ENCODE measurements at places on chromosomes 2 and 18. TPM values are rescaled to one million over a fixed set of nuclear protein-coding genes. Genes with fewer than 3 reads are reported as not detected.

The NEU2 gene
- not detected for polyA plus RNA-seq

The DSC2 gene
- polyA plus RNA-seq = 0.18 TPM

The PLCD4 gene
- 15.9 TPM for polyA plus RNA-seq

The DNMT3A gene
- polyA plus RNA-seq = 9.9 TPM

The SRD5A2 gene
- polyA plus RNA-seq = 0.16 TPM

The ITGB1BP1 gene
- 116 TPM for polyA plus RNA-seq

The ERBB4 gene
- 0.07 TPM for polyA plus RNA-seq

DNA sequence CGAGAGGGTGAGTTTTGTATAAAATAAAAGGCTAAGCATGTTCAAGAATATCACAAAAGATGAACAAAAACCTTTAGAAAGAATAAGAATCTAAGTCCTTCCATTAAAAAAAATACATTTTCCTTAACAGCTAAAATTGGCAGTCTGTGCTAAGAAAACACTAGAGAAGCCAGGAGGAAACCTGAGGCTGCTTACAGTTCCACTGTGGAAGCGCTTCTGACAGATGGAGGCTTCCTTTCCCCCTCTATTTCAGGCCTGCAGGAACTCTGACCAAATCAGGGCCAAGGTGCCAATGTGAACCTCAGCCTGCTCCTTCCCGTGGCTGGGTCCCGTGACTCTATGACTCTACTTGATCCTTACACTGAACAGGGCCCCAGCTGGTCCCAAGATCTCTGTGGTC lies 108.1 kb upstream of the ARHGAP28 start:
- DNase-seq = no peak

DNA sequence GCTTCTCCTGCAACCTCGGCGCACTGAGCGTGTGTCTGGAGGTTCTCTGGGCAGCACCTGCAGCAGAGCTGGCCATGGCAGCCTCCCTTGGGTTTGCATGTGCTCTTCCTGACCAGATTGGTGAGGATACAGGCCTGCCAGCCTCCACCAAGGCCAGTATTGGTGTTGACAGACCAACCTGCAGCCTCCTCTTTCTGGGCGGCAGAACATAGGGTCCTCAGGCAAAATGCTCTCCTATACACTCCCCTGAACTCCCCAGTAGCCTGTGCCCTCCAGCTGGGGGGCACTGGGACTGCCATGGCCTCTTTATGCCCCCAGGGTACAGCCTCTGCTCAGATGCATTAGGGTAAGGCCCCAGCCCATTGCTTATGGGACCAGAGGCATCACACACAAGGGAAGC lies 131.9 kb upstream of the SPRED2 start:
- DNase-seq = no peak

DNA sequence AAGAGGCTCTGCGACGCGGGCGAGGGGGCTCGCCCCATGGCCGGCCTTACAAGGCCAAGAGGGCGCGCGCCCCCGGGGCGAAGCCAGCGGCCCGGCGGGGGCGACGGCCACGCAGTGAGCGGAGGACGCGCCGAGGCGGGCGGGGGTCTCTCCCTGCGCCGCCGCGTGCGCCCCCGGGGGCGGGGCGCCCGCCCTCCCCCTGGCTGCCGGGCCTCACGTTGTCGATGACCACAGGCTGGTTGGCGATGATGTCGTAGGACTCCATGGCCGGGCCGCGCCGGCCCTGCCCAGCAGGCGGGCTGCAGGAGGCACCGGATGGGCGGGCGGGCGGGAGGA lies 250 bp downstream of the ACTR1B start:
- no peak for DNase-seq

DNA sequence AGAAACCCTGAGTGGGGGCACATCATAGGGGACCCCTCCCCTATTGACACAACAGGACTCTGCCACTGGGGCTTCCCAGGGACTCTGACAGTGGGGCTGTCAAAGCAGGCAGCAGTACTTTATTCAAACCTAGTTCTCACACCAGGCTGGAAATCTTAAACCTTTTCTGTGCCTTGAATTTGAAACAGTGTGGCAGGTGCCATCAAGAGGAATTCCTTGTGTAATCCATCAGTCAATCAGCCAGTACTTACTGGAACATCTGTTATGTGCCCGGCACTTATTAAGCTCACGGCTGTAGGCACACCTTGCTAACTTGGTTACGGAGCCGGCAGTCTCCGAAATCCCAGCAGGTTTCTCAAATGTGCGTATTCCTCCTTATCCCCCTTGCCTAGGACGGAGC lies 12.0 kb downstream of the GLI2 start:
- DNase-seq = no peak

GRCh38 chr18:37242826-37243560 lies 322.6 kb downstream of the CELF4 start:
- DNase-seq = no peak

- no peak for DNase-seq
These were observed 1.2 kb upstream of the CCDC88A start for GRCh38 chr2:55420871-55421270.

DNA sequence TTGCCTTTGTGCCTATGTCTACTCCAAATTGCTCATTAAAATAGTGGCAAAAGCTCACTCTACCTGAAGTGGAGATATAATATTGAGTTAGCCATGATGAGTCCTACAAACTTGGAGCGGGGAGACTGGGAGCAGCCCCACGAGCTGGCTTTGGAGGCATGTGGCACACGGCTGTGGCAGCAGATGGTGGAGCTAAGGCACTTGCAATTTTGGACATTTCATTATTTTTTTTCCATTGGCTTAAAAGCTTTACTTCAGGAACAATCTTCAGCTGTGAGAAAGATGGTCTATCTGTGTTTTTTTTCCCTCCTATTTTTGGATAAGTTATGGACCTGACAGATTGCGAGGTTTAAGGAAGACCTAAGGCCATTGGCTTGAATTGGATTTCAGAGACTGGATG lies 578.3 kb downstream of the CMPK2 start:
- DNase-seq = no peak

DNA sequence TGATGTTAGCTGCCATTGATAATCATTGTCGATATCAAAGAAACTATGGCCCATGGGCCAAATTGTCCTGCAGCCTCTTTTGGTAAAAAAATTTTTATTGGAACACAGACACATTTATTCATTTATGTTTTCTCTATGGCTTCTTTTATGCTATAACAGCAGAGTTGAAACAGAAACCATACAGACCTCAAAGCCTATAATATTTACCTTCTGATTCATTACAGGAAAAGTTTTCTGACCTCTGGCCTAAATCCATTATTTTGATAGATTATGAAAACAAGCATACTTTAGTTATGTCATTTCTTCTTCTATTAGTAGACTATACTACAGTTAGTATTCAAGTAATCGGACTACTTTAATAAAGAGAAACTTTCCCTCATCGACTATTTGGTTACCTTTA lies 349.7 kb upstream of the GALNT5 start:
- DNase-seq = no peak

DNA sequence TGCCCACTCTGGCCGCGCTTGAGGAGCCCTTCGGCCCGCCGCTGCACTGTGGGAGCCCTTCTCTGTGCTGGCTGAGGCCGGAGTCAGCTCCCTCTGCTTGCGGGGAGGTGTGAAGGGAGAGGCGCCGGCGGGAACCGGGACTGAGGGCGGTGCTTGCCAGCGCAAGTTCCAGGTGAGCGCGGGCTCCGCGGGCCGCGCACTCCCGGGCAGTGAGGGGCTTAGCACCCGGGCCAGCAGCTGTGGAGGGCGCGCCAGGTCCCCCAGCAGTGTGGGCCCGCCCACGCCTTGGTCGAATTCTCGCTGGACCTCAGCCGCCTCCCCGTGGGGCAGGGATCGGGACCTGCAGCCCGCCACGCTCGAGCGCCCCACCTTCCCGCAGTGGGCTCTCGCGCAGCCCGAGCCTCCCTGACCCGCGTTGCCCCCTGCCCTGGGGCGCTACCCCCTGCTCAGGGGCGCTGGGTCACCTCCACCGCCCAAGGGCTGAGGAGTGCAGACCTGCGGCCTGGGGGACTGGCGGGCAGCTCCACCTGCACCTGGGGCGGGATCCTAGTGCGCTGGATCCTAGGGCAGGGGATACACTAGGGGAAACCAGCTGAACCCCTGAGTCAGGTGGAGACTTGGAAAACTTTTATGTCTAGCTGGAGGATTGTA lies 97.3 kb downstream of the CD8B2 start:
- DNase-seq = no peak

DNA sequence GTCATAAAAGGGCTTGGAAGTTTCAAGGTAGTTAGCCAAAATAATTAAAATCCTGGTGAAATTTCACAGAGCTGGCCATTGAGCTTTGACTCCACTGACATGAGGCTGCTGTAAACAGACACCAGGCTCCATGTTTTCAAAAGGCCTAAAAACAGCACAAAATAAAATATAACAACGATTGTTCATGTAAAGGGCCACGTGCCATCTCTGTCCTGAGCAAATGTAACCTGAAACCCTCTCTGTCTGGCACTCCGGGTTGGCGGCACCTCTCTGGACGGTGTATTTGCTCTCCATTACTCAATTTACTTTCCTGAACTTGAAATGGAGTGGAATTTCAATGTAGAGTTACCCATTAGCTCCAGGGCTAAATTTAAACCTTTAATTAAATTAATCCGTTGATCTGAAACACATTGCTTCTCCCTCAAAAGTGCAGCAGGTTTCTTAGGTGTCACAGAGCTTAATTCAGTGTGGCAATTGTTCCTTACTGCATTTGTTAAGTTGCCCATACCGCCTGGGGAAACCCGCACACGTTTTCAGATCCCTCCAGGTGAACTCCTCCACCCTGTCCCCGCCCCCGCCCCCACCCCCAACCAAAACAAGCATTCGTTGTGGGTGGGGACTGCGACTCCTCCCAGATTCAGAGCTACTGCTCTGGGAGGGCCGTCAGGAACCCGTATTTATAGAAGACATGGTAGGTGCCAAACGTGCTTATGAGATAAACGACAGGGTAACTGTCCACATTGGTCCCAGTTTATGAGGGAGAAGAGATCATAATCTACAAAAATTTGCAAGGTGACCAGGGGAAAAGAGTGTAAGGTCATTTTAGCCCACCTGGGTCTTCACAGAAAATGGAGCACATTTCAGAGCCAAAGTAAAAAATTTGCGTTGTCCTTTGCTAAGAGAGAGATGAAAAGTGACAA lies 1.2 kb upstream of the CABLES1 start:
- DNase-seq = no peak

DNA sequence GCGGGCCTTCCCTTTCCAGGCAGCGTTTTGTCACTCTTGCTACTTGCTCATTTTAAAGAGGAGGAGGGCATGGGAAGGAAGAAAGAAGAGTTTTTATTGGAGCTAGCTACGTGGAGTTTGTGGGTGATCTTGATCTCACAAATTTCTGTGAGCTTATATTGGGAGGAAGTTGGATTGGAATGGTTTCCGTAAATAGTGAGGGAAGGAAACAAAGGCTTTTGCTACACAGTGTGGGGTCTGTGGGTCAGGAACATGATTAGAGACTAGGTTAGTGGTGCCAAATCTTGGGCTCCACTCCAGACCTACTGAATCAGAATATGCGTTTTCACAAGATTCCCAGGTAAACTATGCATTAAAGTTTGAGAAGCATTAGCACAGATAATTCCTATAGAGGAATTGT lies 8.1 kb downstream of the RALB start:
- no peak for DNase-seq

- no peak for DNase-seq
These were observed 107.8 kb upstream of the ST3GAL5 start for GRCh38 chr2:85996591-85996990.

DNA sequence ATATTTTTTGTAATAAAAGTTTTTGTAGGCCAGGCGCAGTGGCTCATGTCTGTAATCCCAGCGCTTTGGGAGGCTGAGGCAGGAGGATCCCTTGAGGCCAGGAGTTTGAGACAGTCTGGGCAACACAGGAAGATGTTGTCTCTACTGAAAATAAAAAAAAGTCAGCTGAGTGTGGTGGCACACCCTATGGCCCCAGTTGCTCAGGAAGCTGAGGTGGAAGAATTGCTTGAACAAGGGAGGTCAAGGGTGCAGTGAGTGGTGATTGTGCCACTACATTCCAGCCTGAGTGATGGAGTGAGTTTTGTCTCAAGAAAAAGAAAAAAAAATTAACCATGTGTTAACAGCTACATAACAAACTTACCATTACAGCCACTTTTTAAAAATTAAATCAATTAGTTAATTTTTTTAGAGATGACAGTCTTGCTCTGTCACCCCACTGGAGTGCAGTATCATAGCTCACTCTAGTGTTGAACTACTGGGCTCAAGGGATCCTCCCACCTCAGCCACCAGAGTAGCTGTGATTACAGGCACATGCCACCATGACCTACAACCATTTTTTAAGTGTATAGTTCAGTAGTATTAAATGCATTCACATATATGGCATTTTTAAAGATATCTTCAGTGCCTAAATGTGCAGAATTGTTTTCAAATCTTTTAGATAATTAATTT lies 67.2 kb upstream of the ACYP2 start:
- no peak for DNase-seq

- DNase-seq = no peak
These were observed 99.8 kb downstream of the COPS8 start for GRCh38 chr2:237185553-237185925.

GRCh38 chr2:112065966-112066365 lies 10.9 kb downstream of the TMEM87B start:
- no peak for DNase-seq
